Activated CD8-positive, alpha-beta memory T cell treated with anti-CD3 and anti-CD28 coated beads for 48 hours (primary cell): ENCODE measurements at places on chromosomes 7 and 10.

GRCh38 chr7:4783762-4784351 is 8.4 kb downstream of the AP5Z1 start:
- DNase-seq, result no peak

- no peak for DNase-seq
Observed at GRCh38 chr10:80260295-80261243, 28.9 kb downstream of the MAT1A start.

DNA sequence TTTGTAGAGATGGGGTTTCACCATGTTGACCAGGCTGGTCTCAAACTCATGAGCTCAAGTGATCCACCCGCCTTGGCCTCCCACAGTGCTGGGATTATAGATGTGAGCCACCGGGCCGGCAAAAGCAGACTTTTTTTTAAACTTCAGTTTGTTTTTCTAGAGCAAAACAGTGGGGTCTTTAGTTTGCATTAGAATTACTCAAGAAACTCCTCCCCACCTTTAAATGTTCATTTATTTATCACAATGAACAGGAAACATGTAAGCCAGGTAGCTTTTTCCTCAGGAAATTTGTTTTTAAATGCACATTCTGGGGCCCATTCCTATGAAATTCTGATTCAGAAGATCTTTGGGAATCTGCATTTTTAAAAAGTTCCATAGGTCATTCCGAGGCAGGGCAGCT is 56.0 kb upstream of the JAZF1 start:
- DNase-seq, result no peak

DNA sequence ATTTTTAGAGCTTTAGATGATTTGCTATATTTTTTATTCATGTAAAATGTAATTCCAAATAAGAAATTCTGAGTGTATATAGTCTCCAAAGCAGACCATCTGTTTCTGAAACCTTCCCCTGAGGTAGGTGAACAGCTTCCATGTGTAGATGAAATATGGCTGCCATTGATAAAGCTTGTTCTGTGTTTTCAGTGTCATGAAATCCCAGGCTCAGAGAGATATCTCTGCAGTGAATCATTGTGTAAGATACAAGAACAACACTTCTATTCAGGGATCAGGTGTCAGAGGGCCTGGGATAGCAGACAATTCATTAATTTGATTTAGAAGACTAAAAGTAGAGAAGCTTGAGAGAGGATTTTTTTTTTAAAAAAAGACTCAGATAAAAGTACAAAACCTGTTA is 29.1 kb downstream of the ACTA2 start:
- no peak for DNase-seq

DNA sequence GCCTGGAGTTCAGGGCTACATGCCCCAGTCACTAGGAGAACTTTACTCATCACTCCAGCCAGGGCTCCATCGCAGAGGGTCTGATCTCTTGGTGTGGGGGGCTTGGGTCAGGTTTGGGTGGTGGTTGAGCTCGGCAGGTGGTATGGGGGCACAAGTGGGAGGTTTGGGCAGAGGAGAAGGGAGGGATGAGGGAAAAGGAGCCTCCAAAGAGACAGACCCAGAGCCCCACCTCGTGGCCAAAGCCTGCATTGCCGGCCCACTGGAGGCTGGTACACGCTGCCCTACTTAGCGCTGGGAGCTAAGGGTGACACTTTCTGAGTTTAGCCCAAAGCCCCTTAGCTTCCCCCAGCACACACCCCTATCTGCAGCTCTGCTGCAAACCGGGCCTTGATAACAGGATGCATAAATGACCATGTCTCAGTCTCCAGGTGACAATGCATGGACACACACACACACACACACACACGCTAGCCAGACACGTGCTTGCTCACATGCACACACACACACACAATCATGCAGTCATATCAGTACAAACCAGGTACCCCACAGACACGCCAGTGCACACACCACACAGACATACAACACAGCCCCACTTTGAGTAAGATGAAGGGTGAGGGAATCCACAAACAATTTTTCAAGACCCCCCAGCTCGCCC is 14.7 kb downstream of the LZTS2 start:
- DNase-seq, result no peak

DNA sequence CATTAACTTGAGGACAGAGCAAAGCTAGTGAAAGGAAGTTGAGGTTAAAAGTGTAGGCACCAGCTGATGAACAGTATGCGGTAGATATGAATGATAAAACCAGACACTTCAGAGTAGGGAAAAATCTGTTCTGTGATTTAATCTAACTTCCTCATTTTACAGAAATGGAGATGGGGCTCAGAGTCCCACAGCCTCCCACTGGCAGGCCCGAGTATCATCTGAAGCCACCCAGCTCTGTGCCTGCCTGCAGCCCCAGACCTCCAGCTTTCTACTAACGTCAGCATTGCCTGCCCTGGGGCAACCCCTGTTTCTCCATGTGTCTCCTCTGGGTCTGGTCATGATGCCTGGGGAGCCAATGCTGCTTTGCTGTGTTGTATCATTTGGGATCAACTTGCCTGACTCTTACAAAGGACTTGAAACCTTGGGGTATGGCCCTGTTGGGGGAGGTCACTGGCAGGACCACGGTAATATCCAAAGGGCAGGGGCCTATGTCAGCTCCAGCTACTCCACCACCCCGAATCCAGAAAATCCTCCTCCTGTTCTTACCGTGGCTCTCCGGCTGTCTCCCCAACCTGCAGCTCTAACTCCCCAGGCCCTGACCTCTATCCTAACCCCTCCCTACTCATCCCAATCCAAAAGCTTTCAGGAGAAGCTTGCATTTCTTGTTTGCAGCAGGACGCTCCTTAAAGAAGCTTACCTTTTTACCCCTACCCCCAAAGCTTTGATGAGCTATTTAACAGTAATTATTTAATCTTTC is 56.2 kb upstream of the NPY start:
- DNase-seq, result no peak

GRCh38 chr10:46282842-46283574 is 3.8 kb upstream of the ANTXRL start:
- peak; percentile 34 for DNase-seq

DNA sequence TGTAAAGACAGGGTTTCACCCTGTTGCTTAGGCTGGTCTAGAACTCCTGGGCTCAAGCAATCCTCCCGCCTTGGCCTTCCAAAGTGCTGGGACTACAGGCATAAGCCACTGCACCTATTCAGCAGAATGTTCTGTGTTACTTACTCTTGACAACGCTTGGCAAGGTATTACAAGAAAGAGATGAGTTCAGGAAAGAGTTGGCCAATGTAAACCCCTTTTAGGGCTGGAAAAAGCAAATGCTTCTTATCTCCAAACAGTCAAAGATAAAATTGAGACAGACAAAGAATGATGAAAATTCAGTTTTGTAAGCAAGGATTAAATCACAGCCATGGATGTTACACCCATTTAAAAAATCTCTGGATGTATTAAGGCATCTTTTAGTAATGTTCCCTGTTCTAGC is 114.0 kb upstream of the PODXL start:
- DNase-seq, result no peak

DNA sequence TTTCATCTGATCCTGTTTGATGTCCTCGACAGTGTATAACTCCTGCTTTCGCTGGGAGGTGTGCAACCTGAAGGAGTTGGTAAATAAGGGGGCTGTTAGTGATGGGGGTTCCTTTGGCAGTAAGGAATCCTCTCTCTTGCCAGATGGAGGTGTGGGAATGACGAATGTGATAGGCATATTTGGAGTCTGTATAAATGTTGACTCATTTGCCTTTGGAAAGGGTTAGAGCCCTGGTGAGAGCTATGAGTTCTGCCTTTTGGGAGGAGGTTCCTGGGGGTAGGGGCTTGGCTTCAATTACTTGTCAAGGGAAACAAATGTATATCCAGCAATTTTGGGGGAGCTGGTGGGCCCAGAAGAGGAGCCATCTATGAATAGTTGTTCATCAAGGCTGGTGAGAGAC is 11.4 kb upstream of the CHST3 start:
- no peak for DNase-seq

DNA sequence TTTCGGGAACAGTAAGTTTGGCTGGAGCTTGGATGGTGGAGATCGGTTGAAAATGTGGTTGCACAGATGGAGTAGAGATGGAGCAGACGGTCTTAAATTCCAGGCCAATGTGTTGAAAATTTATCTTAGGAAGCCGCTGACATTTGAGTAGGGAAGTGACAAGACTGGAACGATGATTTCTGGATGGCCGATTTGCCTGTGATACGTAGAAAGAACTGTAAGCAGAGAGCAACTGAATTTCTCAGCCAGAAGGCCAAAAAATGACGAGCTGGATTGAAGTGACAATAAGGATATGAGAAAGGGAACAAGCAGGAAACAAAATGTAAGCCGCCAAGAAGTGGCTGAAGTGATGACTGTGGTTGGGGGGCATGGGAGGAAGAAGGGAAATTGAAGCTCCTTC is 687 bp upstream of the ARMC3 start:
- DNase-seq, result no peak

DNA sequence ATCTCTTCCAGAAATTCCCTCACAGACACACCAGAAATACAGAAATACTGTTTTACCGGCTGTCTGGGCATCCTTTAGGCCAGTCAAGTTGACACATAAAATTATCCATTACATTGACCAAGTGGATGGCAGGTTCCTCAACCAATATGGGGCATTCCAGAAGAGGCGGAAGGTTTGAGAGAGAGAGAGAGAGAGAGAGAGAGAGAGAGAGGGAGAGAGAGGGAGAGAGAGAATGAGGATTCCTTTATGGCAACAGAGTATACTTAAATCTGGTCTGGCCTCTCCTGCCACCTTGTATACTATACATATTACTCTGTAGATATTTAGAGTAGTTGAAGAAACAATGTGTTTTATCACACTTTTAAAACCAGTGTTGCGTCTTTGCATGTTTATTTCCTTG is 214.1 kb downstream of the CAMK1D start:
- no peak for DNase-seq

DNA sequence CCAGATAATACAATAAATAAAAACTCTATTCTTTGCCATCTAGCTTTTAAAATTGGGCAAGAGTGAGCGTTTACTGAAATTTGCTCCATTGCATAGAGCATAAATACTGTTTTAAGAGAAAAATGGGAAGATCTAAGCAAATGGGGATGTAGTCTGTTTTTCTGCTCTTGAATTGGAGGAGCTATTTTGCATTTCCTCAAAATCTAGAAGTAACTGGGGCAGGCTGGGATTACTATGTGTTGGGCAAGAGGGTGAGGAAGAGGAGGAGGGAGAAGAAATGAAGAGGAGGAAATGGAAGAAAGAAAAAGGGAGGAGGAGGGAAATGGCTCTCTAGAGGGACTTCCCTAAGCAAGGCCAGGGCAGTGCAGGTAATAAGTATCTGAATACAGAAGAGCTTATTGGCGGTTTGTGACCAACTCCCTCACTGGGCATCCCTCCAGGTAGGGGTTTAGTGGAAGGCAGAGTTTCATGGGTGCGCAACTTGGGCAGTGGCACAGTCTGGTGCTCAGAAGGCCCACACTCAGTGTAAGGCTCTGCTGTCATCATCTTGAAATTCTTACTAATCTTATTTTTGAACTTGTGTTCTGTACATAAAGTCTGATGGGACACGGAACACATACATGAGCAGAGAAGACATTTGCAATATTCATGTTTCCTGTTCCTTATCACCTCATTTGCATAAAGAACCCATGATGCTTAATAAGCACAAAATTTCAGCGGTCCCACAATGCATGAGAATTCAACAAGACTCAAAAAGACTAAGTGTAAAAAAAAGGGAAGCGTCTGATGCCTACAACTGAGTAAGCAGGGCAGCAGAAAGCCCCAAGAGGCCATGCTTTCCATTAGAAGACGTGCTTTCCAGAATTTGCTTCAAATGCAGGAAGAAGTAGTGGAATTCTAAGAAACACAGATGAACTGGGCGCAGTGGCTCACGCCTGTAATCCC is 116.9 kb downstream of the EVX1 start:
- no peak for DNase-seq

DNA sequence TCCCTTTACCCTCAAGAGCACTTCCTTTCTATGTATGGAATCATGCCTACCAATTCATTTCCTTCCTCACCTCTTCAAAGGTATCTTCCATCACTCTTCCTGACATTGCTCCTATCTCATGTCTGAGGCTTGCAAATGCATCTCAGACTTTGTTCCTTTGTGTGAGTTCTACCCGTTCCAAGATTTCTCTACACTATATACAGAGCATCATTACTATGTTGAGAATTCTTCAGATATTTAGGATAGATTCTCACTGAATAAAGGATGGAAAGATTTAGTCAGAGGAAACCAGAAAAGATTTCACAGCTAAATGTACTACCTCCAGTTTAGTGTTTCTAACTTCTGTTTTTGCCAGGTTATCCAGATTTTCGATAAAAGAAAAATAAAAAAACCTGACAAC is 462.7 kb downstream of the PHTF2 start:
- no peak for DNase-seq

- DNase-seq, result no peak
Observed at GRCh38 chr7:80478683-80479082, 33.2 kb downstream of the GNAT3 start.

- DNase-seq, result no peak
Observed at GRCh38 chr10:62268027-62268398, 631 bp downstream of the RTKN2 start.

GRCh38 chr10:126080879-126081411 is 184.6 kb downstream of the FANK1 start:
- no peak for DNase-seq

GRCh38 chr7:131774419-131775220 is 218.2 kb upstream of the PODXL start:
- DNase-seq, result no peak

- DNase-seq, result no peak
Observed at GRCh38 chr7:92634205-92634604, 44.0 kb upstream of the FAM133B start.

DNA sequence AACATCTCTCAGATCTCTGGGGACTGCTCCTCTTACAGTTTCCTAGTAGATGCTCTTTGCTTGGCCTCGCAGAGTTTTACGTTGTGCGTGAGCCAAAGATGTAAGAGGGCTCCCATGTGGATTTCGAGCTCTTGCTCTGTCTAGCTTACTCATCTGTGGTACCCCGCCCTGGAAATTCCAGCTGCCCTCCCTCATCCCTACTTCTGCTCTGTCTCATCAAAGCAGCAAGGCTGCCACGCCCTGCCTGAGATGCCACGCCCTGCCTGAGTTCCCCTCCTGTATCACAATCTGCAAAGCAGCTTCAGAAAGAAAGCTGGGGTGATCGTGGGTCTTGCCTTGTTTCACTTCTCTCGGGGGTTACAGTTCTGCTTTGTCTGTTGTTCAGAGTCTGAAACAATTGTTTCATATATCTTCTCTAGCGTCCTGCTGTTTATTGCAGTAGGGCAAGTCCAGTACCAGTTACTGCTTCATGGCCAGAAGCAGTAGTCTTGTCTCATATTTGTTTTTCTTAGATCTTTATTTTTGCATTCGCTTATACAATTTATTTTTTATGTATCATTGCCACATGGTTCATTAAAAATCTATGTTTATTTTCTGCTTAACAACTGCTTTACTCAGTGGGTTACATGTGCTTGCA is 36.1 kb upstream of the CCNY start:
- DNase-seq, result no peak

GRCh38 chr10:6274040-6274439 is 71.3 kb downstream of the PFKFB3 start:
- DNase-seq, result no peak

DNA sequence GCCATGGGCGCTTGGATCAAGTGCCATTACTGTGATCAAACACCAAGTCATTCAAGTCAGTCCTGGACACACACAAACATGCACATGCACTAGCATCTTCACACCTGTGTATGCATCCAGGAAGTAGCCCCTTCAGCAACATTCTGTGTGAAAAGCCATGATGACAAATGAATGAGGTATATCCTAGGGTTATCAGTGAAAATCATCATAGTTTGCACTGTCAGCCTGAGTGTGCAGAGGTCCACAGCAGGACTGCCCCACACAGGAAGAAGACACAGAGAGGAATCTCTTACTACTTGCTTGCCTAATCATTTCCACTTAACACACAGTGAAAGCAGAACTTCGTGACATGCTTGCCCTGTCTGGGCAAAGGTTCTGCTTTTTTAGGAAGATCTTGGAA is 184.0 kb upstream of the ADO start:
- no peak for DNase-seq

GRCh38 chr7:151877911-151878835 is 1.3 kb upstream of the PRKAG2 start:
- DNase-seq, result no peak
